Naive thymus-derived CD4-positive, alpha-beta T cell (primary cell): ENCODE measurements at places on chromosomes 2 and 18. TPM values are rescaled to one million over a fixed set of nuclear protein-coding genes. Genes with fewer than 3 reads are reported as not detected.
A peak's percentile ranks its signal among the peaks of the same experiment; 100 is the strongest.

Gene LYPD6
- total RNA-seq, result not detected in 2 replicates

Gene DSG1
- not detected in 2 replicates for total RNA-seq

DNA sequence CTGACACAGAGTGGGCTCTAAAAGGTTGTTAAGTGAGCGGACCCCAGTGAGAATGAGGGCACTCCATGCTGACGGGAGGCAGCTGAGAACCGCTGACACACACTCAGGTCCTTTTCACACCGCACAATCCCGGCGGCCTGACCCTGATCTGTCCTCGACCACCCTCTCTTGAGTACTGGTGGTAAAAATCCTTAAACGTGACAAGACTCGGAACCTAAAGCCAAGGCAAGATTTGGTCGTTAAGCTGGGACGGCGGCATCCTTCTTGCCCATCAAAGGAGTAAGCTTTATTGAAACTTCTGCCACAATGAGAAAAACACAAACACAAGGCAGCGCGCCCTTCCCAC is 569 bp downstream of the TMX3 start:
- peaks cover 4% of the 10 kb centered on the region for H3K4me1 ChIP-seq
- DNase-seq, result no peak
- peaks cover 44% of the 10 kb centered on the region for H3K36me3 ChIP-seq
- H3K4me3 ChIP-seq, result peak overlapping the region; percentile 86

DNA sequence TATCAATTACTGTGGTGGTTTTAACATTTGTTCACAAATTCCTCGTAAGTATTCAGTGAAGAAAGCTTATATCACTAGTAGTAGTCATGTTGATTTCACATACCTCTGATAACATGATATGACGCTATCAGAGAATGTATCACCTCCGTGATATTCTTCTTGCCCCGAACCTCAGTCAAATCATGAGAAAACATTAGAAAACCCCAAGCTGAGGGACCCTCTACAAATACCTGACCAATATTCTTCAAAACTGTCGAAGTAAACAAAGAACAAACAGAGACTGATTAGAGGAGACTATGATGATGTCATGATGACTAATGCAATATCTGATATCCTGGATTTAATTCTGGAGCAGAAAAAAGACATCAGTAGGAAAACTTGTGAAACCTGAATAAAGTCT is 85.6 kb upstream of the SPOPL start:
- no peak overlapping the region for H3K27ac ChIP-seq
- DNase-seq, result no peak
- H3K27me3 ChIP-seq, result no peaks in the 10 kb centered on the region
- H3K4me3 ChIP-seq, result no peak overlapping the region

- peaks cover 24% of the 10 kb centered on the region for H3K4me1 ChIP-seq
- H3K27me3 ChIP-seq, result no peaks in the 10 kb centered on the region
- no peak for DNase-seq
- no peak overlapping the region for H3K4me3 ChIP-seq
Measured at GRCh38 chr2:1515073-1515430, 101.8 kb downstream of the TPO start.

DNA sequence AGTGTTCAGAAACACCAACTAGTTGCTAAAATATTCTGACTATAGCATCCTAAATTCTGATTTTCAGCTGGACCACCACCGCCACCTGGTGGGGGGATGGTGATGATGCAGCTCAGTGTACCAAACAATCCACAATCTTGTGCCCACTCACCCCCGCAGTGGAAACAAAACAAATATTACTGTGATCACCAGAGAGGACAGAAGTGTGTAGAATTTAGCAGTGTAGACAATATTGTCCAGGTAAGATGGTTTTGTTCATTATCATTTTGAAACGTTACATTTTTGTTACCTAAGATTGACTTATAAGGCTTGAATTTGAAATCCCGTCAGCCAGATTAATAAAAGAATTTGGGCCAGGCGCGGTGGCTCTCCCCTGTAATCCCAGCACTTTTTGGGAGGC is 31.7 kb upstream of the UBXN4 start:
- H3K36me3 ChIP-seq, result no peaks in the 10 kb centered on the region
- no peaks in the 10 kb centered on the region for H3K4me1 ChIP-seq
- H3K27ac ChIP-seq, result no peak overlapping the region
- H3K27me3 ChIP-seq, result no peaks in the 10 kb centered on the region
- DNase-seq, result peak; percentile 70

DNA sequence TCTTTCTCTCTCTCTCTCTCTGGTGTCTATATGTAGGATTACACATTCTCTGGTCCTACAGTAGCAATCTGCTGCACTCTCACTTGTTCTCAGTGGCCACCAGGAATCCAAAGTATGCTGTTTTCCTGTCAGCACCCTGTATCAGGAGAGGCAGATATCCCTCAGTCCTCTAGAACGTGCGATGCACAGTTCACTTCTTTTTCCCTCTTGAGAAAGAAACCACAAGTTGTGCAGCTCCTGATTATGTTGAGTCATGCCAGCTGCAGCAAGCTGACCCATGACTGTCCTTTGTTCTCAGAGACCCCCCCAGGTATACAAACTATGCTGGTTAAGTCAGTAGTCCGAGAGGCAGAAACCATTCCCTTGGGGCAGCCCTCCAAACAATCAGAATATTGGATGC is 54.6 kb downstream of the LANCL1 start:
- H3K36me3 ChIP-seq, result no peaks in the 10 kb centered on the region
- no peak overlapping the region for H3K4me3 ChIP-seq
- no peak for DNase-seq
- no peak overlapping the region for H3K27ac ChIP-seq
- no peaks in the 10 kb centered on the region for H3K27me3 ChIP-seq
- no peaks in the 10 kb centered on the region for H3K4me1 ChIP-seq

DNA sequence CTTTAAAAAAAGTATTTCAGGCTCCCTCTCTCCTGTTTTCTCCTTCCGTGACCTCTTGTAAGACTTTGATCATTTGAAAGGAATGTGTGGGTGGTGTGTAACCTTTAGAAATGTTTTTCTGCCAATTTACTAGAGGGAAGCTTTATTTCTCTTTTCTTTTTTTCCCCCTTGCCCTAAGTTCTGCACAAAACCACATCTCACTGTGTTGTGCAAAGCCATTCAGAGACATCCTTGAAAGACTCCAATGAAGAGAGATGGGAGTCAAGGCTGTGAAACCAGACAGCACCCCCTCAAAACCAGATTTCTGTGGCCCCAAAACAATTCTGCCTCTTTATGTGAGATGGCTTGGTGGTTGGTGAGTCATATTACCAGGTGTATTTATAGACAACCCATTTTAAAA is 184.6 kb upstream of the ERBB4 start:
- H3K36me3 ChIP-seq, result no peaks in the 10 kb centered on the region
- H3K27ac ChIP-seq, result no peak overlapping the region
- H3K27me3 ChIP-seq, result no peaks in the 10 kb centered on the region
- DNase-seq, result no peak
- no peak overlapping the region for H3K4me3 ChIP-seq

- H3K4me1 ChIP-seq, result no peaks in the 10 kb centered on the region
- no peak overlapping the region for H3K4me3 ChIP-seq
- H3K27ac ChIP-seq, result no peak overlapping the region
- no peak for DNase-seq
- no peaks in the 10 kb centered on the region for H3K27me3 ChIP-seq
Measured at GRCh38 chr2:167310442-167310841, 422.2 kb downstream of the XIRP2 start.

Gene NCK2
- 134 TPM for total RNA-seq

- no peak overlapping the region for H3K4me3 ChIP-seq
- no peaks in the 10 kb centered on the region for H3K27me3 ChIP-seq
- H3K36me3 ChIP-seq, result peaks cover 4% of the 10 kb centered on the region
- no peak overlapping the region for H3K27ac ChIP-seq
- no peak for DNase-seq
Measured at GRCh38 chr2:20617892-20618467, 32.9 kb downstream of the HS1BP3 start.

Gene SATB2
- total RNA-seq, result 0.13 TPM in 1 of 2 replicates, not detected in the other

- no peaks in the 10 kb centered on the region for H3K27me3 ChIP-seq
- H3K36me3 ChIP-seq, result no peaks in the 10 kb centered on the region
- H3K4me3 ChIP-seq, result no peak overlapping the region
- H3K4me1 ChIP-seq, result no peaks in the 10 kb centered on the region
Measured at GRCh38 chr2:181052523-181052891, 72.1 kb downstream of the UBE2E3 start.
